ENCODE measurements at places on chromosomes 2 and 18.

DNA sequence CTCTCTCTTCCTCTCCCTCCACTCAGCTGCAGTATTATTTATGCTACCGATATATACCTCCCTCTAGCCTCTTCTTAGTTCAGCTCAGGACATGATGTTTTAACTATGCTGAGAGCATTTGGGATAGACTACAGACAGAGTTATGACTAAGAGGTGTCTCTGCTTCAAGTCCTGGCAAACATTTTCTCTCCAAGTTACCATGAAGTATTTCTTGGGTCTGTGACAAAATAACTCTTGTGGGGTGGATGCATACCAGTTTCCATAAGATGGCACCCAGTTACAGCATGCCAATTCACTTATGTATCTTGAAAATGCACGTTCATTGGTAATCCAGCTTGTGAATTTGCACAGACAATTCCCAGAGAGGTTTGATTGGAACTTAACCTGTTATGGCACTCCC is 737.6 kb downstream of the SLC4A3 start:
- no peak for DNase-seq

DNA sequence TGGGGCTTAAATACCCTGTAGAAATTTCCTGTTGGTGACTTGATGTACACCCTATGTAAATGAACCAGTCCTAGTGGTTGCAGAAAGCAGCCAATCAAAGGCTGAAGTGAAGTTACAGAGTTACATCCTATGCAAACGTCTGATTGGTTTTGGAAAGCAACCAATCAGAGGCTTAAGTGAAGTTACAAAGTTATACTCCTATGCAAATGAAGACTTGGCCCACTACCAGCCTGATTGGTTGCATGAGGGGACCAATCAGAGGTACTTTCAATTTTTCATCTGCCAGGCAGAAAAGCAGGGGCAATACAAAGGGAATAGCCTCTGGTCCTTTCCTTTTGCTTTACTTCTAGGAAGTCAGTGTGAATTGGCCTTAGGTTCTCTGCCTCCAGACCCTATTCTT is 13.6 kb upstream of the ZNF397 start:
- DNase-seq = no peak

DNA sequence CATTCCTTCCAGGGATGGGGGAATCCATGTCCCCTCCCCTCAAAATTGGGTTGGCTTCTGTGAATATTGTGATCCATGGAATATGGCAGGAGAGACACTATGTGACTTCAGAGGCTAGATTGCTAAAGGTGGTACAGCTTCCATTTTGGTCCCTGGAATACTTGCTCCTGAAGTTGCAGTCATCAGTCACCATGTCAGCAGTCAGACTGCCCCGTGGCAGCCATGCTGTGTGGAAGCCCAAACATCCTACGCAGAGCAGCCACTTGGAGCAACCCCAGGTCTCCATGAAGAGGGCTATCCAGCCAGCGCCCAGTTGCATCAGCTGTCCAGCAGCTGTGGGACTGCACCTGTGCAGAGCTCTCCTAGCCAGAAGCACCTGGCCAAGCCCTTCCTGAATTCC is 15.8 kb upstream of the KDSR start:
- DNase-seq = no peak

GRCh38 chr2:213162516-213163118 is 11.2 kb upstream of the IKZF2 start:
- DNase-seq = no peak

DNA sequence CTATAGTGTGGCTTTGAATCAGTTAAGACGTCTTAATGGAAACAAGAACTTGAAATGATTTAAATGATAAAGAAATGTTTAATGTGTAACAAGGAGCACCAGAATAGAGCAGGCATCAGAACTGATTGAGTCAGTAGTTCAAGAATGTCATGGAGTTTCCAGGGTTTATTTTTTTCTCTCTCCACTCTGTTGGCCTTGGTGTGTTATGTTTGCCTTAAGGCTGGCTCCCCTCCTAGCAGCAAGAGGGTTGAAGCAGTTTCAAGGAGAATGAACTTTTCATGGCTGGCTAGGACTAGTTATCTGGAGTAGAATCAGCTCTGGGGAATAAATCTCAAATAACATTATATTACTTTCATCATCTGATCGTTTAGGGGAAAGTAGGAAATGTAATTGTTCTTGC is 13.4 kb upstream of the GLS start:
- no peak for DNase-seq

- no peak for DNase-seq
Observed at GRCh38 chr2:191907545-191907944, 60.7 kb upstream of the CAVIN2 start.

- no peak for DNase-seq
Observed at GRCh38 chr2:102892698-102893310, 131.0 kb downstream of the TMEM182 start.

- no peak for DNase-seq
Observed at GRCh38 chr2:120626566-120626965, 109.1 kb upstream of the GLI2 start.

DNA sequence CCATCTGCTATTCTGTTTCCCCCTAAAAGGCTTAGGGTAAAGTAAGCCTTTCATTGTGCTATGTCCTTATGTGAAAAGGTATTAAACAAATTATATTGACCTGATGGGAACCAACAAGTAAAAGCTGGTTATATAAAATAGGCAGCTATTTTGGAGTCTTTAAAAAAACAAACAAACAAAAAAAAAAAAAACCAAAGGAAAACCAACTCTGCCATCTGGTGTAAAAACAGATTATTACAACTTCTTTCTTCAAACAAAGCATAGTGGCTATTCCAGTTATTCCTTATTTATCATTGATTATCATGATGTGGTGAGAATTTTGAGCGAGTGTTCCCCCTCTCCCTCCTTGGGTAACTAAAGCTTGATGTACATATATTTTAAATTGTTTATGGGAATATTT is 122.3 kb upstream of the FHL2 start:
- DNase-seq = no peak

DNA sequence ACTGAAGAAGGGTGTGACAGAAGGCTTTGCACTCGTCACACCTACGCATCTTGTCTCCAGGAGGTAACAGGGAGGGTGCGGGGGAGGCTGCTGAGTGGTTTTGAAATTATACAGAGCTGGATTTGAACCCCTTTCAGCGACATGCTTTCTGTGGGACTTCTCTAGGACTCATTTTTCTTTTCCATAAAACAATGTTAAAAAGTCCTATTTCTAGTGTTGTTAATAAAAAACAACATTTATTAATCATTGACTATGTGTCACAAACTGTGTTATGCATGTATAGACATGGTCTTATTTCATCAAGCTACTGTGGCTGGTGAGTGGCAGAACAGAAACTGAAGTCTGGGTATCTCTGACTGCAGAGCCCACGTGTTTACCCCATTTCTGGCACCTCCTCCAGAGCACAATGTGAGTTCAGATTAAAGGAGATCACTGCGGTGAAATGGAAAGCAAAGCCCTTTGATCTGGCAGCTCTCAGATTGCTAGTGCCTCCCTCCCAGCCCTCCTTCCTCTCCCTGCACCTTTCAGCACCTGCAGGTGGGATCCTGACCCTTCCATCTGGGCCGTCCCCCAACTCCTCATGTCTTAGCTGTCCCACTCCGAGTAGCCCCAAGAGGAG is 315.5 kb upstream of the MYT1L start:
- no peak for DNase-seq

GRCh38 chr2:9738535-9739496 is 104.5 kb upstream of the TAF1B start:
- DNase-seq = no peak

DNA sequence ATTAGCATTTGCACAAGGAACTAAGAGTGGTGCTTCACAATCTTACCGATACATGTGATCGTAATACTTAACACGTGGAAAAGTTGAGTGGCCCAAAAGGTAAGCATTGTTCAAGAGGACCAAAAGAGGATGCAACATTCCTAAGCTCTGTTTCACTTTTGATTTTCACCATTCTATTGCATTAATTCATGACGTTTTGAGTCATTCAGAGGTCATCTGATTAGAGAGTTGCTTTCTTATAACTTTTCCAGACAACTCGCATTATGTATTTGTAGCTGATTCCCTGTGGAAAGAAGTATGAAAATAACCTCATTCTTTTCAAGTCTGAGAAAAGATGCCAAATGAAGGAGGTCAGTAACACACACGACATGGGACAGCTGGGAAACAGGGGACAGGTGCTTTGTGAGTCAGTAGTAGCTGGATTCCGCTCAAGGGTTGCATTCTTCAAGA is 344.4 kb downstream of the RND3 start:
- no peak for DNase-seq

DNA sequence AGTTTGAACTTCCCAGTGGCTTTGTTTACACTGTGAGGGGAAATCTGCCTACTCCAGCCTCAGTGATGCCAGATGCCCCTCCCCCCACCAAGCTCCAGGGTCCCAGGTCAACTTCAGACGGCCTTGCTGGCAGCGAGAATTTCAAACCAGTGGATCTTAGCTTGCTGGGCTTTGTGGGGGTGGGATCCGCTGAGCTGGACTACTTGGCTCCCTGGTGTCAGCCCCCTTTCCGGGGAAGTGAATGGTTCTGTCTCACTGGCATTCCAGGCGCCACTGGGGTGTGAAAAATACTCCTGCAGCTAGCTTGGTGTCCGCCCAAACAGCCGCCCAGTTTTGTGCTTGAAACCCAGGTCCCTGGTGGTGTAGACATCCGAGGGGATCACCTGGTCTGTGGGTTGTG is 70.0 kb upstream of the NEUROD1 start:
- DNase-seq = no peak

All from stimulated activated CD8-positive, alpha-beta memory T cell treated with anti-CD3 and anti-CD28 coated beads, Interleukin-15, amount 100 ng/mL, for 24 hours (primary cell).